Muscle of back (tissue), 13 donors: ENCODE measurements at places on chromosomes 16 and 17. TPM values are rescaled to one million over a fixed set of nuclear protein-coding genes. Genes with fewer than 3 reads are reported as not detected.

The TBX21 gene
- polyA plus RNA-seq, result 0.13 TPM

The CACNG3 gene
- polyA plus RNA-seq, result not detected

The KRTAP4-5 gene
- polyA plus RNA-seq, result not detected

The SLC47A2 gene
- not detected for polyA plus RNA-seq

- DNase-seq, result no peak
Observed at GRCh38 chr16:83200005-83200779, 573.4 kb downstream of the CDH13 start.

GRCh38 chr16:89192956-89193575 lies 7.3 kb downstream of the SLC22A31 start:
- DNase-seq, result no peak

DNA sequence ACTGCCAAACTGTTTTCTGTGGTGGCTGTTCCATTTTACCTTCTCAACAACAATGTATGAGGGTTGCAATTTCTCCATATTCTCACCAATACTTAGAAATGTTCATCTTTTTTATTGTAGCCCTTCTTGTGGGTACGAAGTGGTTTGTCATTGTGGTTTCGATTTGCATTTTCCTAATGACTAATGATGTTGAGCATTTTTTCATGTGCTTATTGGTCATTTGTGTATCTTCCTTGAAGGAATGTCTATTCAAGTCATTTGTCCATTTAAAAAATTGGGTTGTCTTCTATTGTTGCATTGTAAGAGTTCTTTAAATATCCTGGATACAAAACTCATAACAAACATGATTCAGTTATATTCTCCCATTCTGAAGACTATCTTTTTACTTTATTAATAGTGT lies 47.5 kb upstream of the CCL2 start:
- no peak for DNase-seq

GRCh38 chr17:76585649-76586593 lies at the start of gene ST6GALNAC2:
Gene ST6GALNAC2 (minus strand): TSS chr17:76585860. CDS start chr17:76585808, 52 bp downstream.
- DNase-seq, result no peak
